ENCODE measurements at places on chromosomes 12 and 14.
A peak's percentile ranks its signal among the peaks of the same experiment; 100 is the strongest.

GRCh38 chr12:49020441-49020840 lies 1.9 kb upstream of the PRKAG1 start:
- no peak for DNase-seq

GRCh38 chr12:5433845-5434646 lies 2.1 kb downstream of the NTF3 start:
- DNase-seq = no peak

DNA sequence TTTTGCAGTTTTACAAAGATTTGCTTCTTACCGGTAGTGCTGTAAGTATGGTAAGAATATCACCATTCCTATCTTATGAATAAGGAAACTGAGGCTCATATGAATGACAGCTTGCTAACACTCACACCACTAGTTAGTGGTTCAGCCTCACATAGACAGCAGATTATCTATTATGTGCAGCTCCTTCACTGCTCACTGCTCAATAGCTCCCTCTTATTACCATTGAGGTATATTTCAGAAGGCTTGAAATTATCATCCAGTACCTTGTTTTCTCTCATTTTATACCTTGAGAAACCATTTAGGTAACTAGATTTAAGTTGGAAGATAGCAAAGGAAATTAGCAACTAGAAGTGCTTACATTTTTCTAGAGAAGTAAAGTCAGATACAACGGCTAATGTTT lies 15.5 kb downstream of the RIC8B start:
- DNase-seq = no peak

GRCh38 chr12:111677186-111677585 lies 8.6 kb downstream of the BRAP start:
- no peak for DNase-seq

GRCh38 chr14:58298477-58299400 lies at the start of gene ARID4A:
TSS of gene ARID4A (plus strand) at chr14:58298555. CDS start at chr14:58299855, 1,300 bp downstream.
- peak; percentile 61 for DNase-seq

DNA sequence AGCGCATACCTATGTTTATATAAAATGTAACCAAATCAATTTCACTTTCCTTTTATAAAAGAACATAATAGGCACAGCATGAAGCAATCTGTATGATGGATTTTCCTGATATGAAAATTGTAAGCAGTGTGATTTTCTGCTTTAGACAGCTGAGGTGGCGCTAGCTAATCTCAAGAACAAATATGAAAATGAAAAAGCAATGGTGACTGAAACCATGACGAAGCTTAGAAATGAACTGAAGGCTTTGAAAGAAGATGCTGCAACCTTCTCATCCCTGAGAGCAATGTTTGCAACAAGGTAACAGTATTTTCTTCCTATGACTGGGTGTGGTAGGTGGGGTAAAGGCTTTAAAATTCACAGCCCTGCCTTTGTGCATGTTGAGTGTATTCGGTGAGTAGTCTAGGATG lies 65.0 kb upstream of the FGD4 start:
- DNase-seq = no peak

DNA sequence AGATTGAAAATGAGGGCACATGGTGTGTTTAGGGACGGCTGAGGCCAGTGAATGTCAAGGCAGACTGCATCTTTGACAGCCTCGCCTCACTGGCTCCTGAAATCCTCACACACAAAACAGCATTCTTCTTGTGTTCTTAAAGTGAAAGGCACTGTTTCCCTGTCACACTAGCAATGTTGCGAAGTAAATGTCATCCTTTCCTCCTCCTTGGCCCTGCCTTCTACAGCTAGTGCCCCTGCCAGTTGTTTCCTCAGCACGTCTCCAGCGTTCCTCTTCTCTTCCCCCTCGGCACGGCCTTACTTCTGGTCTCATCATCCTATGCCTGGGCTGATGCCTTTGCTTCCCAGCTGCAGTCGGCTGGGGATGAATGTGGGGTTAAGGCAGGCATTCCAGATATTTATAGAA lies 129.4 kb upstream of the DNM1L start:
- no peak for DNase-seq

DNA sequence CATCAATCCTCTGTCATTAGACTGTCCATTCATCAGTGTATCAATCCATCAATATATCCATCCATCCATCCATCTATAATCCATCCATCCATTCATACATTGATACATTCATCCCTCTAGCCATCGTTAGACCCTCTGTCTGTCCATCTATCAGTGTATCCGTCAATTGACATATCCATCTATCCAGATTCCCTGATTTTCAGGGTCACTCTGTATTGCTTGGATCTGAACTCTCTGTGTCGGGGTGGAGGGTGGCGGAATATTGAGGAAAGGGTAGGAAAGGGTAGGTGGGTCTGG lies 17.1 kb downstream of the SDSL start:
- no peak for DNase-seq

DNA sequence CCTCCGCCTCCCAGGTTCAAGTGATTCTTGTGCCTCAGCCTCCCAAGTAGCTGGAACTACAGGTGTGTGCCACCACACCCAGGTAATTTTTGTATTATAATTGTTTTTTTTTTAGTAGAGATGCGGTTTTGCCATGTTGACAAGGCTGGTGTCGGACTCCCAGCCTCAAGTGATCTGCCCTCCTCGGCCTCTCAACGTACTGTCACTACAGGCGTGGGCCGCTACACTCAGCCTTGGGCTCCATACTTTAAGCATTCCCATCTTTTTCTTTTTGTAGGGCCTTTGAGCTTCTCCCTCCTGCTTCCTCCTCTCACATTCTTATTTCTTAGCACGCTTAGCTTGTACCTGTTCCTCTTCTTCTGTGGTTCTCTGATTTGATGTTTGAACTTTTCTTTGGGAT lies 62.8 kb downstream of the SERPINA3 start:
- DNase-seq = no peak

DNA sequence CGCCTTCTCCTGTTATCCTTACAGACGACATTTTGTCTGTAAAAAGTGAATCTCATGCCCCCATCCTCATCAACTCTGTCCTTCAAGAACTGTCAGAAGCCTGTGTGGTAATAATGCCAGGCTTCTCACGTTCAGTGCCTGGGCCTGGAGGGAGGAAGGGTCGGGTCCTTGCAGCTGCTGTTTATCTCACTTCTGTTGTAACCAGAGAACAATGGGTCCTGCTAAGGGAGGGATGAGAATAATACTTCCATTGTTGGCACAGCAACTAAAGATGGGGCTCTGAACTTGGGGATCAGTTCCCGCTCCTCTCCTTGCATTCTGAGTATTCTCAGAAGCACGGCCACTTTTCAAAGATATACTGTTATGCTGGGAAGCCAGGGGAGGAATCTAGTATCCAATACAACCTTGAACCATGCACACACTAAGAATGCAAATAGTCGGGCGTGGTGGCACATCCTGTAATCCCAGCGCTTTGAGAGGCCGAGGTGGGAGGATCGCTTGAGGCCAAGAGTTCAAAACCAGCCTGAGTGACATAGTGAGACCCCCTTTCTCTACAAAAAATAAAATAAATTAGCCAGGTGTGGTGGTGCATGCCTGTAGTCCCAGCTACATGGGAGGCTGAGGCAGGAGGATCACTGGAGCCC lies 38.8 kb upstream of the NINJ2 start:
- DNase-seq = no peak

GRCh38 chr14:73168691-73169090 lies 32.4 kb downstream of the PSEN1 start:
- no peak for DNase-seq

- DNase-seq = no peak
Observed at GRCh38 chr14:26403760-26404159, 194.1 kb downstream of the NOVA1 start.

DNA sequence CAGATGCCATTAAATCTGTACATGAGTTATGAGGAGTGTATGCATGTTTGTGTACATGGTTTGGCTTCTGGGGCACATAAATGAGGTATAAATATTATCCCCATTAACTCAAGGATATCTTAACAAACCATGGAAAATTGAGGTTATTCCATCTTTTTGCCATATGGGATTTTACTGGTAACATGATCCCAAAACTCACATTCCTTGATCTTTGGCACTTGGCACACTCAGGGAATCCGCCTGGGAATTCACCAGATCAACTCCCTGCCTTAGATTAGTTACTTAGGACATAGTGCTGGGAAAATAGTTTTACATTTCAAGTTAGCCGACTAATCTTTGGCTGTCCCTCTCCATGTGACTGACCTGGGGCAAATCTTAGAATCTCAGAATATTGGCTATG lies 16.9 kb downstream of the CDKN1B start:
- no peak for DNase-seq

DNA sequence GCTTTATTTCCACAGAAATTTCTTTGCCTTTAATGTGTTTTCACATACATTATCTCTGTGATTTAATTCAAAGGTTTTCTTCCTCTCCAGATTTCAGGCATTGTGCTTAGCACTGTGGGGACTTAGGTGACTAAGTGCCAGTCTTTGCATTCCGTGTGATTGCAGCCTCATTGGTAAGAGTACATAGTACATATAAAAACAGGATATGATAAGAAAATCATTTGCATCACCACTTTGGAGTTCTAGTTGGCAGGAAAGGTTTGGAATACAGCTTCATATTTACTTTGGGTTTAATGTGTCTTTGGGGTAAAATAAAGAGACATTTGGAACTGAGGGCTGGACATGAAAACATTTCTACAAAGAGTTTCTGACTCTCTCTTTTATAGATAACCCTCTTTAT lies 37.8 kb upstream of the C12orf75 start:
- no peak for DNase-seq

- DNase-seq = no peak
Observed at GRCh38 chr12:51593539-51593938, 2.5 kb downstream of the SCN8A start.

- no peak for DNase-seq
Observed at GRCh38 chr14:47427629-47428028, 247.8 kb downstream of the MDGA2 start.

DNA sequence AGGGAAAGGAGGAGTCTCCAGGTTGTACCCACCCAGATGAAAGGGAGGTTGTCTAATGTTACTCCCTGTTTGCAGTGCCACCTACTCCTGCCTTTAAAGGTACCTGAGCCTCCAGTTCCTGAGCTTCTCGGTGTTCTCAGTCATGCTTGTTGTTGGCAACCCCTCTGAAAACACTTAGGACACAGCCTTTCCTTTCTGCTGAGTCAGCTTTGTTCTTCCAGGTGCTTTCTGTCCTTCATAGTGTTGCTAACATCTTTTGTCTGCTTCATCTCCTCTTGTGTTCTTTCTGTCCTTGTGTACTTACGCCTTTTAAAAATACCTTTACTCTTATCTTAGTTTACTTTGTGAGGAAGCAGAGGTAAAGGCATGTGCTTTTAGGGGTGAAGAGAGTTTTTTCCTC lies 97.0 kb upstream of the NEDD1 start:
- DNase-seq = no peak

DNA sequence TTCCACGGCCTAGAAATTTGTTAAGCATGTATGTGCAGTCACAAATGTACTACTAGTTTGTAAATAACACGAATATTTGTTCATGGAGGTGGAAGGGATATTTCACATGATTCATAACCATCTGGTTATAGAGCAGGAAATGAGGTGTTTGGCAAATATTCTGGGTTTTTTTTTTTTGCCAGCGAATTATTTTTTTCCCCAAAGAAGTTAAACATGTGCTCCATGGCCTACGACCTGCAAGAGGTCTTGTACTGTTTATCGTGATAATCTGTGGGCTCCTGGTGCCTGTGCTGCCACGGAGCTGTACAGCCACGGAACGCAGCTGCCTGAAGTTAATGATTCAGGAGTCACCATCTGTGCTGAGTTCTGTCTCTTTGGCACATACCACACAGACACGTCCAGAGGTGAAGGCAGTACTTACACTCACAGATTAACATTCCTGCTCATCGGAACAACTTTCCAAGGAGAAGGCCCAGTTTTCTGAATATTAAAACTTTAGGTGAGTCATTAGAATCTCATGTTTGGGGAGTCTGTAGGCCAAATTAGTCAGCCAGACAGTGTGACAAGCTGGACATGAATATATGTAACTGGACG lies 156.3 kb downstream of the TMX1 start:
- no peak for DNase-seq

DNA sequence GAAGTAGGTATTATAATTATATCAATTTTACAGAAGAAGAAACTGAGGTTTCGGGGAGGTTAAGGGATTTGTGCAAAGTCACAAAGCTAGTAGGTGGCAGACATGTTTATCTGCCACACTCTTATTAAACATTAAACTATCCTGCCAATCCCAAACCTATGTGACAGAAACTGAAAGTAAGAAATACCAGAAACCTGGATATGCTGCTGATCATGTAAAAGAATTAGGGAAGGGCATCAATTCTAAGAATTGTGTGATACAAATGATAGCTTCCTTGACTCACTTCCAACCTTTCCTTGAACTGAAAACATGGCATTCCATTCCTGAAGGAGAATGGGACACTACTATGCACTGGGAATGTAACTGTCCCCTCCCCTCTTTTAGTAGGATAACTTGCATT lies 16.9 kb downstream of the TAOK3 start:
- DNase-seq = no peak

GRCh38 chr14:100084591-100084990 lies 19.4 kb downstream of the EVL start:
- no peak for DNase-seq

GRCh38 chr12:63919756-63920155 lies 75.3 kb downstream of the SRGAP1 start:
- no peak for DNase-seq

DNA sequence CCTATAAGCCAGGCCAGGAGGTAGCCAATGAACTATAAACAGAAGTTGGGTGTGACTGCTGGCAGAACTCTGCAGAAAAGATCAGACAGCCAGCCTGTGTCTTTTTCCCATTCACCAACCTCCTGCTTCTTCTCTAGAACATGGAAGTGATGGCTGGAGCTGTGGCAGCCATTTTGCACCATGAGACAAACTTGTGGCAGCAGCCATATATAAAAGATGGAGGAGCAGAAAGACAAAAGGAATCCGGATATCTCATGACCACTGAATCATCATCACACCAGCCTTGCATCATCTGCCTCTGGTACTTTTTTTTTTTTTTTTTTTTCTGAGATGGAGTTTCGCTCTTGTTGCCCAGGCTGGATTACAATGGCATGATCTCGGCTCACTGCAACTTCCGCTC lies 8.7 kb downstream of the BEGAIN start:
- DNase-seq = no peak

DNA sequence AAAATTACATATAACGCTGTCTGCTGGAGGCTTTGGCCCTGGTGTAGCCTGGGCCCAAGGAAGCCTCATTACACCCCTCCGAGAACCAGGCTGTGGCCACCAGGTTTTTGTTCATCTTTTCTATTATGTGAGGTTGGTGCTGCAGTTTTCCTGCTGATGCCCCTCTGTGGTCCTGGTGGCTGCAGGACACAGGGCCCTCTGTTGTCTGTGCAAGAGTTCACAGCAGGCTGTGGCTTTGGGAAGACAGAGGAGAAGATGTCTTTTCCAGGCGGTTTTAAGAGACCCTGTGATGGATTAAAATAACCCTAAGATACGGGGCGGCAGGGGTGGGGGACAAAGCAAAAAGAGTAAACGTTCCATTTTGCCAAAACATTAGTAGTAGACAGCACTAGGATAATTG lies 121.5 kb downstream of the ADGRD1 start:
- DNase-seq = no peak

DNA sequence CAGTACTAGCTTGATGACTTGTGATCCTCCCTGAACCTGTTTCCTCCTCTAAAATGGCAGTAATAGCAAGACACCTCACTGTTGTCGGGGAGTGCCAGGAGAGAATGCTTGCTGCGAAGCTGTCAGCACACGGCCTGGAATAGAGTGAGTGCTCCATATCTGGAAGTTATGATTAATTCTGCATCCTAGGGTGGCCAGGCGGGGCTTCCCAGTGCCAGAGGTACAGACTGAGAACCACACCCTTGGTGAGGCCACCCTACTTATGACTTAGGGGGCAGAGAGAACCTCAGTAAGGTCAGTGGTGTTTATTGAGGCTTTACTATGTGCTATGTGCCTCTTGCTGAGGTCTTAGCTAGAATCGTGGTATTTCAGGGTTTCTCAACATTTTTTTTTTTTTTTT lies 20.1 kb downstream of the MORN3 start:
- DNase-seq = no peak

- no peak for DNase-seq
Observed at GRCh38 chr14:68312884-68313610, 479.8 kb downstream of the ZFP36L1 start.

Measured in activated naive CD8-positive, alpha-beta T cell treated with anti-CD3 and anti-CD28 coated beads, Interleukin-2, amount 50 U/mL, for 16 hours (primary cell).